ENCODE measurements at places on chromosomes 13 and 19. TPM values are rescaled to one million over a fixed set of nuclear protein-coding genes. Genes with fewer than 3 reads are reported as not detected.

DNA sequence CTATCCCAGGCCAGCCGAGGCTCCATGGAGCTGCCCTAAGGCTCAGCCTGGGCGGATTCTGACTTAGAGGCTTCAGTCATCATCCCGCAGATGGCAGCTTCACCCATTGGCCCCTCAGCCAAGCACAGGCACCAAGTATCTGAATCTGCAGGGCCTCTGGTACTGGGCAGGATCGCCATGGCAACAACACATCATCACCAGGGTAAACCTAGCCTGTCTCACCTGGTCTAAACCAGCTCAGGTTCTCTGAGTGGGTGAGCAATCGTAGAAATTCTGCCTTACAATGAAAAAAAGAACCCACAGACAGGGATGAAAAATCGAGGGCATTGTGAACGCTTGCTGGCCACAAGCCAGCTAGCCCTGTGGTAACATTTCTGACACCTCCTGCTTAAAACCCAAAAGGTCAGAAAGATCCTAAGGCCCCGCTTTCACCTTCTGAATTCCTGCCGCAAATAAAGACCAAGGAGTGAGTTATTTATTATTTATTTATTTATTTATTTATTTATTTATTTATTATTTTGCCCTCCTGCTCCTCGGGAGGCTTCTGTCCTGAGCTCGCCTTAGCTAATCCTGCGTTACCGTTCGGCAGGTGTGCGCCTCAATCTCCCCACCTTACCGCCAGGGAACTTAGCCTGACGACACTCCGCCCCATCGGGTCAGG is 12.0 kb upstream of the CEACAM21 start:
- DNase-seq: no peak
- H3K4me3 ChIP-seq: peak overlapping the region; percentile 24
- no peak overlapping the region for H3K27ac ChIP-seq
- peaks cover 19% of the 10 kb centered on the region for H3K4me1 ChIP-seq
- H3K36me3 ChIP-seq: no peaks in the 10 kb centered on the region
- H3K27me3 ChIP-seq: peaks cover 28% of the 10 kb centered on the region

DNA sequence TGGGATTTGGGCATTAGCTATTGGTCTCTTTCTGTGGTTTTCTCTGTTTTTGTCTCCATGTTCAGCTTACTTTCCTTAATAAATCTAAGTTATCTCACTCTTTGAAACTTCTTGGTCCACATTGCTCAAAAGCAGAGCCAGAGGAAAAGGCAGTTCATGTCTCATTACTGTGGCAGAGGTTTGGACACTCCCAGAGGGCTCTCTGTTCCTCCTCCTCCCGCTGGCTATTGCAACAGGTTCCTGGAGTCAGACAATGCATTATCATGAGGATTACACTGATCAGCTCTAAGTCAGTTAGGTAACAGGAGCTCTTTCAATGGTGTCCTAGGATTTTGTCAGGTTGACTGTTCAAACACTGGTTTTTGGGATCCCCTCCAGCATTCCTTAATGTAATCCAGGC is 298.8 kb downstream of the NDFIP2 start:
- H3K4me3 ChIP-seq: no peak overlapping the region
- H3K36me3 ChIP-seq: no peaks in the 10 kb centered on the region
- no peaks in the 10 kb centered on the region for H3K27me3 ChIP-seq
- no peak for DNase-seq

DNA sequence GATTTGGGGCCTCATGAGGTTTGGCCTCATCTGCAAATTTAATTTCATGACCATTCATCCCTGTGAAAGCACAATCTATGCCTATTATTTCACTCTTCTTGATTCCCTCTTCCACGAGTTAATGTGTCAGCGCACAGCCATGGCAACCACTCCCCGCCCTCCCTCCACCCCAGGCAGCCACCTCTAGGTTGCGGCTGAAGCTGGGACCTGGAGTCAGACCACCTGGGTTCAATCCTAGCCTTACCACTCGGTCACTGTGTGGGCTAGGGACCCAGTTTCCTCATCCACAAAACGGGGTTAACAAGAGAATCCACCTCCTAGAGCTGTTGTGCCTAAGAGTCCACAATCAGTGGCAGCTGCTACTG is 9.8 kb downstream of the CHST8 start:
- peaks cover 17% of the 10 kb centered on the region for H3K4me1 ChIP-seq
- DNase-seq: peak; percentile 35
- H3K4me3 ChIP-seq: no peak overlapping the region
- H3K27ac ChIP-seq: no peak overlapping the region

Gene WASF3
- 19.5 TPM for total RNA-seq

- no peak overlapping the region for H3K27ac ChIP-seq
- H3K4me3 ChIP-seq: no peak overlapping the region
- no peaks in the 10 kb centered on the region for H3K27me3 ChIP-seq
- no peak for DNase-seq
These were observed 204.1 kb downstream of the KATNAL1 start for GRCh38 chr13:30103161-30103840.

GRCh38 chr19:1070931-1071791 is 4.2 kb downstream of the ARHGAP45 start:
- H3K27ac ChIP-seq: no peak overlapping the region
- peaks cover 61% of the 10 kb centered on the region for H3K27me3 ChIP-seq
- peaks cover 2% of the 10 kb centered on the region for H3K36me3 ChIP-seq
- no peak for DNase-seq

GRCh38 chr19:56837004-56837403 is 3.5 kb downstream of the PEG3 start:
- DNase-seq: peak; percentile 35
- no peaks in the 10 kb centered on the region for H3K27me3 ChIP-seq
- peaks cover 15% of the 10 kb centered on the region for H3K36me3 ChIP-seq
- peak overlapping the region; percentile 97 for H3K27ac ChIP-seq

DNA sequence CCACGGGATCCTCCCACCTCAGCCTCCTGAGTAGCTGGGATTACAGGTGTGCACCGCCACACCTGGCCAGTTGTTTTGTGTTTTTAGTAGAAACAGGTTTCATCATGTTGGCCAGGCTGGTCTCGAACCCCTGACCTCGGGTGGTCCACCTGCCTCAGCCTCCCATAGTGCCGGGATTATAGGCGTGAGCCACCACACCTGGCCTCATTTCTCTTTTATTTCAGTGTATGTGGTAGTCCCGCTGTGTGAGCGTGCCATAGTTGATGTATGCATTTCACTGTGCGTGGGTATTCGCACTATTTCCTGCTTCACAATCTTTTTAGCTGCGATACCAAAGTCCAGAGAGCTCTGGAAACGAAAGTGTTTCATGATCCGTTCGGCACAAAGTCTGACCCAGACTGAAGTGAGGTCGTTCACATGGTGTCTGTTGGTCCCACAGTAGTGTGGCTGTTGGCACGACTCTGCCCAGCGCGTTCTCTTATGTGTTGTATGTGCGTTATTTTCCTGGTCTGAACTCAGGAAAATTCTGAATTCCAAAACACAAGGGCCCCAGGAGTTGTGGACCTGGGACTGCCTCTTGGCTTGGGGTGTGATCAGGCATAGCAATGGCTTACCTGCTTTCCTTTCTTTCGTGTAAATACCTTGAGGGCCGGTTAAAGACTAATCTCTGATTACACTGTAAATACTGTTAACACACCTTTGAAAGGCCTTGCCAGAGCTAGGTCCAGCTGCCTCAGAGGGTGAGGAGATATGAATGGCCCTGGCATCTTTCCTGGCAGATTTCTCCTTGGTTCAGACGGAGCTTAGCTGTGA is 8.6 kb downstream of the EPN1 start:
- no peak for DNase-seq
- H3K4me1 ChIP-seq: peaks cover 1% of the 10 kb centered on the region
- H3K4me3 ChIP-seq: no peak overlapping the region
- no peaks in the 10 kb centered on the region for H3K27me3 ChIP-seq
- peaks cover 95% of the 10 kb centered on the region for H3K36me3 ChIP-seq

Gene CDC42EP5
- total RNA-seq: 42.5 TPM

DNA sequence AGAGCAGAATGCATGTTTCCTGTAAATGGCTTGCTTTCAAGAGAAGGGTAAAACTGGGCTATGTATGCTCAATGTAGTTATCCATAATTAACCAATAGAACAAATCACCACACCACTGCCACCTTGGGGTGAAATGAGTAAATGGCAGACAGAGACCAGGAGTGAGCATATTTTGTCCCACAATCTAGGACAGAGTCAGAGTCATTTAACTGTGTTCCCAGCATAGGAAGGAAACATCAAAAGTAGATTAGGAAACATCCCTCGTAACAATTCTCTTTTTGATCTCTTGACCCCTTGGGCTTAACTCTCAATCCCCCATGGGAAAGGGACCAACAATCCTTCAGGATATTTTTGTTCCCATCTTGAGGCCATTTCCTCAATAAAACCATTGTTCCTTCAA is 224.8 kb downstream of the NHLRC3 start:
- no peaks in the 10 kb centered on the region for H3K27me3 ChIP-seq
- no peak overlapping the region for H3K4me3 ChIP-seq
- no peak for DNase-seq
- no peak overlapping the region for H3K27ac ChIP-seq
- no peaks in the 10 kb centered on the region for H3K4me1 ChIP-seq

Gene ZNF737
- 27.9 TPM for total RNA-seq

- H3K27ac ChIP-seq: no peak overlapping the region
- no peaks in the 10 kb centered on the region for H3K27me3 ChIP-seq
- H3K36me3 ChIP-seq: no peaks in the 10 kb centered on the region
- DNase-seq: no peak
- no peaks in the 10 kb centered on the region for H3K4me1 ChIP-seq
- no peak overlapping the region for H3K4me3 ChIP-seq
These were observed 489.1 kb downstream of the DIAPH3 start for GRCh38 chr13:59674616-59675015.

DNA sequence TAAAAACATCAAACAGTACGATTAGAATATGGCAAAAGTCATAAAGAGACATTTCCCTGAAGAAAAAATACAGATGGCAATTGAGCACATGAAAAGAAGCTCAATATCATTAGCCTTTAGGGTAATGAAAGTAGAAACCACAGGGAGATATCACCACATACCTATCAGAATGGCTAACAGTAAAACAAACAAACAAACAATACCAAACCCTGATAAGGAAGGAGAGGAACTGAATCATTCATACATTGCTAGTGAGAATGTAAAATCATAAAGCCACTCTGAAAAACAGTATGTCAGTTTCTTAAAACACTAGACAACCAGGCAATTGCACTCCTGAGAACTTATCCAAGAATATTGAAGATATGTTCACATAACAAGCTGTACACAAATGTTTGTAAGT is 1342.5 kb upstream of the SLC10A2 start:
- no peaks in the 10 kb centered on the region for H3K36me3 ChIP-seq
- H3K4me3 ChIP-seq: no peak overlapping the region
- no peak for DNase-seq
- no peaks in the 10 kb centered on the region for H3K27me3 ChIP-seq

Gene DLL3
- 16.8 TPM for total RNA-seq

DNA sequence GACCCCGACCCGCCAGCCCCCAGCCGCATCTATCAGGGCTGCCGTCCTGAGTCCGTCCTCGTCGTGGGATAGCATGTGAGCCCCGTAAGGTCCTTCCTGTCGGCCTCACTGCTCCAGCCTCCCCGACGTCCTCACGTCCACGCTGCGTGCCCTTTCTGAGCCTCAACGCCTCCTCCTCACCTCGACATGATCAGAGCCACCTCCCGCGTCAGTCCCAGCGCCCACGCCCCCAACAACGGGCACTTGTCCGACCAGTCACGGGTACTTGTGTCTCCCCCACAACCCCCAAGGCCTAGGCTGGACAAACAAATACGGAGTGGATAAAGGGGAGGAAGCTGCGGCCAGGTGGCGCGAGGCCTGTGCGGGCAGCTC is 665 bp downstream of the ZNF497 start:
- DNase-seq: no peak
- peaks cover 39% of the 10 kb centered on the region for H3K36me3 ChIP-seq
- H3K27ac ChIP-seq: peak overlapping the region; percentile 98
- H3K4me1 ChIP-seq: peaks cover 29% of the 10 kb centered on the region
- peaks cover 5% of the 10 kb centered on the region for H3K27me3 ChIP-seq

GRCh38 chr13:38072696-38073095 is 203.1 kb upstream of the TRPC4 start:
- H3K36me3 ChIP-seq: no peaks in the 10 kb centered on the region
- H3K4me1 ChIP-seq: no peaks in the 10 kb centered on the region
- H3K27ac ChIP-seq: no peak overlapping the region
- DNase-seq: no peak
- H3K27me3 ChIP-seq: no peaks in the 10 kb centered on the region

Gene NLRP7
- not detected for total RNA-seq
